Fibroblast of skin of scalp (primary cell): ENCODE measurements at places on chromosomes 4 and X.

DNA sequence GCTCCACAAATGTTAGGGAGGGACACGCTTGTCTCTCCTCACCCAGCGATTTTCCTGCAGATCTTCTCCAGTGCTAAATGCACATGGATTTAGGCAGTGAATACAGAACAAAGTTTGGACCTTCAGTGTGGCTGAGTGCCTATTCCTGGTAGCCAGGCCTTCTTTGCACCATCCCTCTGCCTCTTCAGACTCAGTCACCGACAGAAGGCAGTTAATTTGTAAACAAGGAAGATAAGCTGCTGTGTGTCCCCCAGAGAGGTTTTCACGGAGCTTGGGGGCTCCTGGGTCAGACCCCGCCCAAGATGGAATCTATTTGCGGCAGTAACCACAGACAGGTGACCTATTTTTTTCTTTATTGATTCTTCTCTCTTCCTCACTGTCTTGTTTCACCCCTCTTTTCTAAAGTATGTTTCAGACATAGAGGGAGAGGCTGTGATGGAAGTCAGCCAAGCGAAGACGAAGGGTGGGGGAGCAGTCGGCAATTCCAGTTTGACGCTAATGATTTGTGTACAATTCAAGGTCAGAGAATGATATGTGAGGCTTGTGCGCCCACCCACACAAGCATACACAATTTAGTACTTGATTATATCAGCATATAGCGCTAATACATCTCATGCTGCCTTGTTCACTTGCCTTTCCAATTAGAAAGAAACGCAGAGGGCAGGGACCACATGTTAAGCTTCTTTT lies 200.8 kb downstream of the MGST2 start:
- DNase-seq: no peak

DNA sequence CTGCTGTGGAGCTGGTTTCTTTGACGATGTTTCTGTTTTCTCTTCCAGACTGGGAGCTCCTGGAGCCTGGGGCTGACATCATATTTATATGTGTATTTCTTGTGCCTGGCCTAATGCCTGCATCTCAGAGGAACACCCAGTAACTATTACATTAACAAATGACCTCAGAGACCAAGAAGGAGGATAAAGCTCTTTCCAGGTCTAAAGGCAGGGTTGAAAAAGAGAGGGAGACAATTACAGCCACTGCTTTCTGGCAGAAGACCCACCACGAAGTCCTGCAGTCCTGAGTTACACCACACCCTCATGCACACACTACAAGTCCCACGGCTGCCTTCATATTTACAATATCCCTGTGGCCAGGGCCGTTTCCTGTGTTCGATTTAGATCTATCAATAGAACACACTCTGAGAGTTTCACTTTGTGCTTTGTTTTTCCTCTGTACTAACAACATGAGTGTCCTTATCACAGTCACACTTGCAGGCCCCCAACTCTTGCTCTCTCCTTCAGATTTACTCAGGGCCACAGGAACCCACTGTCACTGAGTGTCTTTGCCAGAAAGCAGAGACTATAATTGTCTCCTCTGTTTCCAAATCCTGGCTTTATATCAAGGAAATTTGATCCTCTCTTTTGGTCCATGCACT lies 535.5 kb downstream of the MID1IP1 start:
- DNase-seq: peak; percentile 11

DNA sequence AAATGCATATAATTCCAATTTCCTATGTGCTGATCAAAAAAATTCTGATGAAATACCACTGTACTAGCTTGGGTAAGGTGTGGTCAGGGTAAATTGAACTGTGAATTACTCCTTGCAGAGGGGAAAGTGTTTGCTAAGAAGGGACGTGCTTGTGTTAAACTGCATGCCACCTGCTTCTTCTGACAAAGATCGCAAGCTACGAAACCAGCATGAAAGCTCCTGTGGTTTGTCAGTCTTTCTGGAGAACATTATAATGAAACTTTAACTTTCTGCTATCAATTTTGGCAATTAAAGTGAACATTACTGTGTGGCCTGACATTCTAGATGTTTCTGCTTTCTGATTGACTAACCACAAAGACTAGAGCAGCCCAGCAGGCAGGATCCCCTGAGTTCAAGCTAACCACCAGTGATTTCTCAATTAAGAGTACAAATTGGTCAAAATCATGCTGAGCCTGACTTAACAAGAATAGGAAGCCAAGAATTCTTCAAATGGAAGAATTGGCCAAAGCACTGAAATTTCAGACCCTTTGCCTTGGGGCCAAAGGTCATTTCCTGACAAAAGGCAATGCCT lies 239.0 kb downstream of the SLITRK2 start:
- DNase-seq: no peak

GRCh38 chr4:182955411-182955810 lies 38.2 kb upstream of the DCTD start:
- DNase-seq: no peak

DNA sequence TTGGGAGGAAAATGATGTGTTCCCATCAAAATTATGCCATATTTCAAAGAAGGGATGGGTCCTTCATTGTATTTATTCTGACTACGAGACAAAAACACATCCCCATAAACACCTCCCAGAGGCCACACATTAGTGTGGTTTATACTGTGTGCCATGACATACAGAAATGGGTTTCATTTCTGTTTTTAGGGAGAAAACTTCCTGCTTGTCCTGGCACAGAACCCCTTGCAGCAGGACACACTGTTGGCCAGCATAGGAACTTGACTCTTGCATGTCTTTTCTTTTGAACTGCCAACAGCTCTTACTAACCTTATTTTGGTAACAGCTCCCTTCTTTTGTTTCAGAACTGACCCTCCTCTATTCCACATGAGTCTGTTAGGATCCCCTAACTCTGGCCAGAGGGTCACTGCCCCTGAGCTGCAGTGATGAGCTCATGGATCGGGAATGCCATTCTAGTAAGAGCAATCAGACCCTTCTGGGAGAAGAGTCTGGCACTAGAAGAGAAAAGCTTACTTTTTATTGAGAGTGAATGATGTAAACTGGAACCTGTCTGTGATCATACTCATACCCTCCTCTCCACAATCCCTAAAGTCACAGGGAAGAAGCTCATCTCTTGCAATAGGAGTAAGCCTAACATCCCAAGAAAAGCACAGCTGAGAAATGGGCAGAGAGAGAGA lies 86.4 kb downstream of the SMIM20 start:
- peak; percentile 51 for DNase-seq

- peak; percentile 2 for DNase-seq
Measured at GRCh38 chr4:14222377-14223029, 595.0 kb upstream of the BOD1L1 start.

DNA sequence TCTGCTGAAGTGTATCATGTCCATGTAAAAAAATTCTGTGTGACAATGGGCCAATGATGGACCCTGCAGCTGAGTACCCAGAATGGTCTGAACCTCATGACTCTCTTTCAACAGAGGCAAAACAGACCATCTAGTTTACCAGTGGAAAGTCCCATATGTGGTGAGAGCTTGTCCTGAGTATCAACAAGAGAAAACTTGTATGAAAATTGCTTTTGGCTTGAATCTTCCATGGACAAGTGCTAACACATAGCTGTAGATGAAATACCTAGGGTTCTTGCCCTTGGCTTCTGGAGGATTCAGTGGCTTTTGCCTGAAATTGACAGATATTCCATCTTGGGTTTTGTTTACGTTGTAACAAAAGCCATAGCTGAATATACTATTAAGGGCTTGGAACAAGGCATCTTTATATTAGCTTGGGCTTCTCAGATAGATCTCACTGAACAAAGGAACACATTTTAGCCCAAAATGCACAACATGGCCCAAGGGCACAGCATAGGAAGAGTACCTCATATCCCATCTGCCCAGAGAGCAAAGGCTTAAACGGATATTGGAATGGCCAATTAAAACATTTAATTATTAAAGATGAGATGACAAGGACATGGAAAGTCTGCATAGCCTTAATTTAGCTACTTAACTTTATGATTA lies 128.5 kb upstream of the HPGD start:
- DNase-seq: no peak

GRCh38 chrX:21778236-21778635 lies 20.3 kb upstream of the SMPX start:
- DNase-seq: no peak

- peak; percentile 35 for DNase-seq
Measured at GRCh38 chr4:165312506-165312905, 15.0 kb upstream of the MSMO1 start.

DNA sequence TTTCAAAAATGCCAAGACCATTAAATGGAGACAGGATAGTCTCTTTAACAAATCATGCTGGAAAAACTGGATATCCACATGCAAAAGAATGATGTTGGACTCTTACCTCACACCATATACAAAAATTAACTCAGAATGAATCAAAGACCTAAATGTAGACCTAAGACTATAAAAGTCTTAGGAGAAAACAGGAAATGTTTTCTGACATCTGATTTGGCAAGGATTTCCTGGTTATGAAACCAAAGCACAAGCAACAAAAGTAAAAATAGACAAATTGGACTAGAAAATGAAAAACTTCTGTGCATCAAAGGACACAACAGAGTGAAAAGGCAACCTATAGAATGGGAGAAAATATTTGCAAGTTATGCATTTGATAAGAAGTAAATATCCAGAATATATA lies 37.6 kb downstream of the ARFIP1 start:
- DNase-seq: no peak

GRCh38 chr4:182799515-182800215 lies 117.5 kb downstream of the DCTD start:
- DNase-seq: no peak

DNA sequence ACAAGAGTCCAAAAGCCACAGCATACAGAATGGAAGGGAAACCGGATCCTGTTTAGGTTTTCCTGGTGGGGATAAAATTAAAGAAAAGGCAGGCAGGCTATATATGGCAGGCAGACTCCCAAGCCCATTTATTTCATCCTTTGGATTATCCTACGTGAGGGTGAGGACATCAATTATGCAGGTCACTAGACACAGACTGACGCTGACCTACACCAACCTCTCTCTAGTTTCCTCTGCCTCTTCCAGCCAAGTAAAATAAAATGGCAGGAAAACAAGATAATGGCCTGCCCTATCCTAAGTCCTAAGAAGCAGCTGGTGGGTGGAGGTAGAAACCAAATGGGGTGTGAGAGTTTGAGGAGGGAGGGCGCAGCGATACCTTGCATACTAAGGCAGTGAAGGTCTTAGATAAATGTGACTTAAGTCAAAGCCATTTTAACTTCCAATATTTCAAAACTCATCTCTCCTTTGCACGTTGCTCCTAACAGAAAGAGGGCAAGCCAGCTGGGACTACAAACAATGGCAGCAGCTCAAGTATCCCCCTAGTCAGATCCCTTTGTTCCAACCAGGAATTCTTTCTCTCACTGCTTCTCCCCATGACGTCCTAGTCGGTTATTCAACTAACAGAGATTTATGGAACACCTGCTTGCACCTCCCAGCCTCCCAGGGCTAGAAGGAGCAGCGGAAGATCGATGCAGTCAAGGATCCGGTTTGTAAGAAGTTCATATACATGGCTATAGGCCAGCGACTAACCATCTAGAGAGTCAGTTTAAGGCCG lies 72.8 kb downstream of the IRF2 start:
- no peak for DNase-seq

GRCh38 chr4:153747406-153747955 lies 12.3 kb downstream of the RNF175 start:
- DNase-seq: no peak

- DNase-seq: no peak
Measured at GRCh38 chrX:10471418-10471817, 149.0 kb downstream of the MID1 start.

DNA sequence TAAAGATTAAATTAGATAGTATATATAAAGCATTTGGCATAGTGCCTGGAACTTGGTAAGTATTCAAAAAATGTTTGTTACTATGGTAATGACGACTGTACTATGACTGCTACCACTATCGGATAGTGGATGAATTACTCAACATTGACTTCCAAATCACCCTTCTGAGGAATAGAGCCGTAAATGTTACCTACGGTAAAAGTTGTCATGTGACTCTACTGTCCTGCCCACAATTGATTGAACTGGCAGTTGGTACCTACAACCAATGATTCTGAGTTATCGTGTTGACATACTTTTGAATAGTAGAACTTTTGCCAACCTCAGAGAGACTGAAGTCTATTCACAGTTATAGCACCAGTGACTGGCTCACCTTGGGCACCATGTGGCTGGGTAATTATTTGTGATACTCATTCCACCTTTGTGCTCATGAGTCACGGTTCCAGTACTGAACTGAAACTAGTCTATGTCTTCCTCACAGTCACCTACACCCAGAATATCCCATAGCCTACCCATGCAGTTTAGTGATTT lies 185.5 kb upstream of the PITX2 start:
- peak; percentile 62 for DNase-seq

DNA sequence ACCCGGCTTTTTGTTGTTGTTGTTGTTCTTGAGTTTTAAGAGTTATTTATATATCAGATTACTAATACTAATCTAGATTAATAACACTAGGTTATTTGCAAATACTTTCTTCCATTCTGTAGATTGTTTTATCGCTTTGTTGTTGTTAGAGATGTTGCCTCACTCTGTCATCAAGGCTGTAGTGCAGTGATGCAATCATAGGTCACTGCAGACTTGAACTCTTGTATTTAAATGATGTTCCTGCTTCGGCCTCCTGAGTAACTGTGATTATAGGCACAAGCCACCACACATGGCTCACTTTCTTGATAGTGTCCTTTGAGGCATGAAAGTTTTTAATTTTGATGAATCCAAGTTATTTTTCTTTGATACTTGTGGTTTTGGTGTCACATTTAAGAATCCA lies 129.0 kb downstream of the VSIG4 start:
- DNase-seq: no peak

DNA sequence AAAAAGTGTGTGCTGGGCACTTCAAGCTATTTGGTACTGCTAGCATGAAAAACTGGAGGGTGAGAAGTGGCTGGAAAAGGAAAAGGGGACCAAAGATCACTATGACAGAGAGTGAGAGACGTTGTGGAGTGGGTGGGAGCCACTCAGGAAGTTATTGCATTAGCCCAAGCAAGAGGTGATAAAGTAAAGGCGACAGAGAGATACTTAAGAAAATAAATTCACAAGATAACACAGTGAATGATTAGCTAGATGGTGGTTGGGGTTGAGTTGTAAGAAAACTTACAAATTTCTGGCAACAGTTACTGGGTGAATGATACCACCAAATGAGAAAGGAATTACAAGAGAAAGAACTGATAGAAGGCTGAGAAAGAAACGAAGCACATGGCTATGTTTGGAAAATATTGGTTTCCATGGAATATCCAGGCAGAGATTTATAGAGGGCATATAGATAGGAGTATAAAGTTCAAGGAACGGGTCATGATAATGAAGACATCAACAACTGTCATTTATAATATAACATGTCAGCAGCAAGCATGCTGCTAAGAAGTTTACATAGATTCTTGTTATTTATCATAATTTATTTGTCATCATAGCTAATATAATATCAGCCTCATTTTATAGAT lies 60.7 kb downstream of the CASK start:
- DNase-seq: no peak
